ENCODE measurements at places on chromosomes 2 and 18.

DNA sequence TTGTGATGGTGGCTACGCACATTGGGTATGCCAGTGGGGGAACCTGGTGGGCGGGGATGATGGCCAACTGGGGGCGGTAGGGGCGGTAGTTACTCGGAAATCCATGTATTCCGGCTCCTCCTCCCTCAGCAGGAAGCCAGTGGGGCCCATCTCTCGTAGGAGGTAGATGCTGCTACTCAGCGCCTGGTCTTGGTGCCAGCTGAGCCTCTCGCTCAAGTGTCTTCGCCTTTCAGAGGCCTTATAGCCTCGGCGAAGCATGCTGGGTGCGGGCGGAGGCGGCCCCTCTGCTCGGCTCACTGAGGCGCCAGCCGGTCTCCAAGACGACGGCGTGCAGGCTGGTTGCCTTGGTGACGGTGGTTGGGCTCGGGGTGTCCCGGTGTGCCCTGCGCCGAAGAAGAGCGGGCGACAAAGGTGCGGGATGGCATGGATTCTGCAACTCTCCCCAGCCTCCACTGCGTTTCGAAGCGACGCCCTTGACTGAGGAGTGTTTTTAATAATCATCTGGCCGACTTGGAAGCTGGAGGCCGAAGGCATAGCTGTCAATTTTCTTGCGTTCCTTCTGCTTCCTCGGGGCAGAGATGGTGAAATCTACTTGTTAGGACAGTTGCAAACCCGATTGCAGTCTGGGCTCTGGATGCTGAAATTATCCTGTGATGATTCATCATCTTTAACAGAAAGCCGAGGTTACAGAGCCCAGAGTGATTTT lies at the start of gene ZSWIM2:
ZSWIM2 (minus strand) TSS at position 298 of the 706 bp plus-strand sequence; CDS start at position 258, 40 bp downstream.
- no peak for DNase-seq

- no peak for DNase-seq
Observed at GRCh38 chr18:12052866-12053265, 40.8 kb upstream of the ANKRD62 start.

DNA sequence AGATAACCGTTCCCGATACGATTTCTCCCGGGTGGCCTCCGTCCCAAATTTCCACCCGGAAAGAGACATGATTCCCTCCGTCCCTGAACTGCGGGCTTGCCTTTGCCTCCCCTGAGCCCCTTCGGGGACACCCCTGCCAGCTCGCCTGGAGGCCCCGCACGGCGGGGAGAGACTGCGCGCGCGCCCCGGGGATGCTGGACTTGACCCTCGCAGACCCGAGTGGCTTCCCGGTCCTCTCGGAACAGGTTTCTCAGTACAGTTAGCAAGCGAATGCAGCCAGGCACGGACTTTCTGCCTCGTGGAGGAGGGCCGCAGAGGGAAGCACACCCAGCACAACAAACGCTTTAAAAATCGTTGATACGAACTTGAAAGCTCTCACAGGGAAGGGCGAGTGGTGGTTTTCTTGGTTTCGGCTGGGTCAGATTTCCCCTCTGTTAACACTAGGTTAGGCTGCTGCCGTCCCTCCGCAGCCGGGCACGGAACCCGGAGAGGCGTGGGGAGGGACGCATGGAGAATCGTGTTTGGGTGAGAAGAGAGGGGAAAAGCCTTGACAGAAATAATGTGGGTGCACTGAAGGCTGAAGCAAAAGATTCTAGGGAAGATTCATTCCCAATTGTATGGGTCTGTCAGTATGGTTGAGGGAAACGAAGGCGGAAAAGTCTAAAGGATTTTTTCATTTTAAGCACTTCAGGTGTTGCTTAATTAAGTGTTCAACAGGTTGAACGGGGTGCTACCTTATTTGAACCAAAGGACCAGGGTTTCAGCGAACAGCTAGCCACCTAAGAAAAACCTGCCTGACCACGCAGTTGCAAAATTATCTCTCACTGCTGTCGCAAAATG lies 916 bp downstream of the TNFRSF11A start:
- no peak for DNase-seq

- no peak for DNase-seq
Observed at GRCh38 chr2:11584525-11585056, 50.7 kb downstream of the GREB1 start.

DNA sequence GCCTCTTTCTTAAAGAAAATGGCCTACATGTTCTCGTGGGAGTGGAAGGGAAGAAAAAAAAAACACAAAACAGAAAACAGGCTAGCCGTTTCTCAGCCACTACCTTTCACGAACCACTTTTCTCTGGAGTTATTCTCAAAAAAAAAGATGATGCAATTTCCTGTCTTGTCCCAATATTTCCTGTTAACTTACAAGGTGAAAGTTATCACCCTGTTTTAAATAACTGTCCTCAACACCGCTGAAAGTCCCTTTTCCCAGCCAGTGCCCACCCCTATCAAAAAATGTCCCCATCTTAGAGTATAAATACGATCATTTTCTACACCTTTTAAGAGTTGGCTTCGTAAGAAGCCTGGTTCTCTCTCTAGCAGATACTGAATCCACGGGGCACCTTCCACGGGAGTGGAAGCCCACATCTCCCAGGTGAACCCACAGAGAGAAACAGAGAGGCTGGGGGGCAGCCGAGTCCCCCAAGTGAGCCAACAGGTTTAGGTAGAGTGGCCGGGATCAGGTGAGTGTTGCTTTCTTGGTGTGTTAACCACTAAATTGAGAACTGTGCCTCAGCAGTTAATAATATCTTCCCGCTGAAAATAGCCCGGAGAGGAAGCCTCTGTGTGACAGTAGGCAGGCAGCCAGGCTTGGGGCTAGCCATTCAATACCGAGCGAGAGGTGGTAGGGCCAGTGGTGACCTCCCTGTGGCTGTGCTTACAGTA lies 15.9 kb downstream of the SMAD7 start:
- no peak for DNase-seq

GRCh38 chr2:230927711-230928341 lies 2.8 kb upstream of the GPR55 start:
- no peak for DNase-seq

GRCh38 chr18:67599277-67599676 lies 82.8 kb upstream of the DSEL start:
- no peak for DNase-seq

DNA sequence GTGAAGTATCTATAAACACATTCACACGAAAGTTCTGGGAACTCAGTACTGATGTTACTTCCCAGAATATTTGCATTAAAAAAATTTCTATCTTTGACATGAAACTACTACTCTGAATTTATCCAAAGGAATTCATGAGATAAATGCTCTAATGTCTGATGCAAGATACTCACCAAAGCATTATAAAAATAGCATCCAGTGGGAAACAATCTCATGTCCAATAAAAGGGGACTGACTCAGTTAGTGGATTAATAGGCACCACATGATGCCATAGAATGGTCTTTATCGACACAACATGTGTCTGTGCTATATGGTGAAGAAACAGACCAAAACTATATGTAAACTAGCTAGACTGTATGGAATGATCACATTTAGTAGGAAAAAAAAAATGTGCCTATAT lies 33.9 kb downstream of the LAMA3 start:
- no peak for DNase-seq
